Neuronal stem cell (in vitro differentiated cells): ENCODE measurements at places on chromosomes 11 and 22.

- DNase-seq: no peak
Observed at GRCh38 chr11:61066645-61067044, 35.6 kb upstream of the CD5 start.

DNA sequence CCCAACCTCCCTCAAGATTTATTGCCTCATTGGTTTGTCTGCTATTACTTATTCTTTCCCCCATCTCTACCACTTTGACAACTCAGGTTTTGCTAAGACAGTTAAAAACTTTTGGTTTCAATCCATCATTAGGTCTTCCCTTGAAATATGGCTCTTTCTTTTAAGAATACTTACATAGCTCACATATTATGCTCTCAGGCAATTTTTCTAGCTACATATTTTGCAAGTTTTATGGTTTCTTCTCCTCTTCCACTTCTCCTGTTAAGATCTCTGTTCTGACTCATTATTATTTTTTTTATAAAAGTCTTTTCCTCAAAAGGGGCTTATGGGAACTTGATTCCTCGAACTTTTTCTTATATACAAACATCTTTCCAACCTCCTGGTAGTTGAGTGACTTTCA lies 192.4 kb upstream of the MPPED2 start:
- no peak for DNase-seq

DNA sequence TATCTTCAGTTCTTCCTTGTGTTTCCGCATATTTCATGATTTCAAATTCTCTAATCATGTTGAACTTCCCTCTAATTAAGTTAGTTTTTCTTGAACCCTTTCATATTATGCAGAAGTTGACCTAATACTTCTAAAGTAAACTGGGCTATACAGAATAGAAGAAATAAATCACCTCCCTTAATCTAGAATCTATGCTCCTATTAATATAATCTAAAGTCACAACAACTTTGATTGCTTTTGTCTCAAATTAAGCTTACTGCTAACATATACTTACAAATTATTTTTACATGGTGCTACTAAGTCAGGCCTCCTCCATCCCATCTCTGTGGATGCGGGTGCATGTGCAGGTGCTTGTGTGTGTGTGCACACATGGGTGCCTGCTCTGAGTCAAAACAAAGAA lies 27.3 kb upstream of the CSNK2A3 start:
- no peak for DNase-seq

GRCh38 chr22:18968011-18968749 lies 32.1 kb upstream of the PRODH start:
- peak; percentile 51 for DNase-seq

GRCh38 chr11:75406338-75406777 lies 7.0 kb downstream of the RPS3 start:
- DNase-seq: no peak

- DNase-seq: no peak
Observed at GRCh38 chr11:87724358-87724757, 450.9 kb downstream of the RAB38 start.
